Left renal pelvis (tissue), 4 donors: ENCODE measurements at places on chromosomes 5 and 9.

DNA sequence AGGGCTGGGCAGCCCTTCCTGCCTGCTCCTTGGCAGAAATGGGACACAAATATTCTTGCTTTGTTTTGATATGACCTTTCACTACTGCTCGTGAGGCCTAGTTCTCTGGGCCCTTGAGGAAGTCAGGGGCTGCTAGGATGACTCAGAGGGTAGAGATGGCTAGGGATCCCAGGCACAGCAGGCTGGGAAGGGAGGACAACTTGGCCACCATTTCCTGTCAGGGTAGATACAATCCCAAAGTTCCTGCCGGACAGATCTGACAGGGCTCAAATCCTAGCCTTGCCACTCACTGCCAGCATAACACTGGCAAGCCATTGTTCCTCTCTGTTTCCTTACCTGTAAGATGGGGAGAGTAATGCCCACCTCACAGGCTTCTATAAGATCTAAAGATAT is 31.7 kb upstream of the MEIKIN start:
- DNase-seq, result no peak

- DNase-seq, result no peak
These were observed 346.8 kb upstream of the NUDT12 start for GRCh38 chr5:103909391-103909790.

GRCh38 chr9:9615086-9615485 is 997.7 kb downstream of the PTPRD start:
- no peak for DNase-seq

GRCh38 chr5:139246394-139246793 is 47.1 kb upstream of the MATR3 start:
- DNase-seq, result no peak

GRCh38 chr9:94718936-94719335 is 7.6 kb upstream of the AOPEP start:
- no peak for DNase-seq

DNA sequence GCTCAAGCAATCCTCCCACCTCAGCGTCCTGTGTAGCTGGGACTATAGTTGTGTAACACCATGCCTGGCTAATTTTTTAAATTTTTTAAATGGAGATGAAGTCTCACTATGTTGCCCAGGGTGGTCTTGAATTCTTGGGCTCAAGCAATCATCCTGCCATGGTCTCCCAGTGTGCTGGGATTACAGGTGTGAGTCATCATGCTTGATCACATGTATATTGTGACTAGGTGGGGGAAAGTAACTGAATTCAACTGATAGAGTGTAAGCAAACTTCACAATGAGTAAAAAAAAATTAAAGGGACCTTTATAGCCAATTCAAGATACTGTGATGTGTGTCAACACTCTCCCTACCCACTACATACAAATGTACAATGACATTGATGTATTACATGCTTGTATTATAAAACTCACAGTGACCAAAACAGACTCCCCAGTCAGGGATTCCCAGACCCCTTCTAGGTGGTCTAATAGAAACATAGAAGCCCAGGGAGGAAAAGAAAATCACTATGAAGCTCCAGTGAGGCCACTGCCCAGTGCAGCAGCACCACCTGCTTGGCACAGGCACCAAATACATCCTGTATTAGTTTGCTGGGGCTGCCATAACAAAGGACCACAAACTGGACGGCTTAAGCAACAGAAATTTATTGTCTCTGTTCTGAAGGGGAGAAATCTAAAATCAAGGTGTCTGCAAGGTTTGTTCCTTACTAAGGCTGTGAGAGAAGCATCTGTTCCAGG is 8.8 kb downstream of the PLGRKT start:
- DNase-seq, result no peak

- no peak for DNase-seq
These were observed 17.1 kb downstream of the KCTD16 start for GRCh38 chr5:144187699-144188294.

DNA sequence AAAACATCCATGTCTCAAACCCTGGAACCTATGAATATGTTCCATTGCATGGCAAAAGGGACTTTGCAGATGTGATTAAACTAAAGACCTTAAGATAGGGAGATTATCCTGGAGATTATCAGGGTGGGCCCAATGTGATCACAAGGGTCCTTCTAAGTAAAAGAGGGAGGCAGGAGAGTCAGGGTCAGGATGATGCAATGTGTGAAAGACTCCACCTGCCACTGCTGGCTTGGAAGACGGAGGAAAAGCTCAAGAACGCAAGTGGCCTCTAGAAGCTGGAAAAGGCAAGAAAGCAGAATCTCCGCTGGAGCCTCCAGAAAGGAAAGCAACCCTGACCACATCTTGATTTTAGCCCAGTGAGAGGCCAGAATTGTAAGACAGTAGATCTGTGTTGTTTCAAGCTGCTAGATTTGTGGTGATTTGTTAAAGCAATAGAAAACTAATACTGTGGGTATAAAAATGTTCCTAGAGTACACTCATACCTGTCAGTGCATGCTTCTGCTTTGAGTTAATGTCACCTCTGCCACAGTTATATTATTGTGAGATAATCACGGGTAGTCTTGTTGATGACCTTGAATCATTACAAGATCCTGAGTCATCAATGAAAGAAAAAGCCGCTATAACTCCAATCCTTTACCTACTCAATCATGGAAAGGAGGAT is 93.5 kb upstream of the TNPO1 start:
- no peak for DNase-seq

DNA sequence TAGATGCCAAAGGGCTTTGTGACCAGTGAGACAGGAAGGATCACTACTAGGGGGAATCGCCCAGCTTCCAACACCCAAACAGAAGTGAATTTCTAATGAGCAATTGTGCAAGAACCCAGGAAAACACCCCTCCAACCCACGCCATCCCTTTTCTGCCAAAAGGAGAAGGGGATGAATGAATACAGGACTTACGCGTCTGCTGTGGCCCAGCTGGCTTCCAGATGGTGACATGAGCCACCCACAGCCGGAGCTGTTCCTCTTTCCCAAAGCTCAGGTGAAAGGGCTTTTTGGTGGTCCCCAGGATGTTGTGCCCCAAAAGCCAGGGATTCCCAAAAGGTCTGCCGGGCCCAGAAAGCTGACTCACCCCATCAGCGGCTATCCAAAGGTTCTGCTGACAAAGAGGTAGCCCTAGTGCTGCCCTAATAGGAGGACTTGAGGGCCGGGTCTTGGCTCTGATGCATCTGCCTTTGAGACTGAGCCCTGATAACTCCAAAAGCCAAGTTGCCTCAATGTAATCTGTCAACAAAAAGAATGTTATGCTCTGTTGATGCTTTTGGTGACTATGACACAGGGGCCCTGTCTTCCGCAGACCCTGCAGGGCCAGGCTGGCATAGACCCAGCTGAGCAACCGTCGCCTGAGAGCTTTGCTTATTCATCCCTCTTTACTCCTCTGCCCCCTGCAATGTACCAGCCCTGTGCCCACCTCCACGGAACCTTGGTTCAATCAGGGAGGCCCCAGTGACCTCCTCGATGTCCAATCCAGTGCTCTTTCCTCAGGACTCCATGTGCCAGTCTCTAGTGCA is 14.5 kb downstream of the GSN start:
- DNase-seq, result no peak

- peak; percentile 54 for DNase-seq
These were observed 60.7 kb downstream of the NRG2 start for GRCh38 chr5:139982157-139982974.

DNA sequence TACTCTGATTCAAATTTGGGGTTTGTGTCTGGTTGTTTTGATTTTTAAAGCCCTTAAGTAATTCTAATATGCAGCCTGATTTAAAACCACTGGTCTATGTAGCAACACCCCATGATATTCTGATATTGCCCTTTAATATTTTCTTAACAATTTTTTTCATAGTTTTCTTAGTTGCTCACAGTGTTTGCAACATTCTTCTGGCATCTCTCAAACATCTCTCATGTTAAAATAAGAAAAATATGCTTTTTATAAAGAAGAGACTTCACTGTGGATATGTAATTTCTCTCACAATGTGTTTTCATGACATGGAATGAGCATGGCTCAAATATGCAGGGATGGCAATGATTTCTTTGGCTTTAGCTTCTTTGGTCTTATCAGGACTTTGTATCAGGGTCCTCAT is 183.7 kb downstream of the TAF11L14 start:
- DNase-seq, result no peak

GRCh38 chr9:7172154-7173115 is 414.7 kb downstream of the KDM4C start:
- DNase-seq, result no peak

DNA sequence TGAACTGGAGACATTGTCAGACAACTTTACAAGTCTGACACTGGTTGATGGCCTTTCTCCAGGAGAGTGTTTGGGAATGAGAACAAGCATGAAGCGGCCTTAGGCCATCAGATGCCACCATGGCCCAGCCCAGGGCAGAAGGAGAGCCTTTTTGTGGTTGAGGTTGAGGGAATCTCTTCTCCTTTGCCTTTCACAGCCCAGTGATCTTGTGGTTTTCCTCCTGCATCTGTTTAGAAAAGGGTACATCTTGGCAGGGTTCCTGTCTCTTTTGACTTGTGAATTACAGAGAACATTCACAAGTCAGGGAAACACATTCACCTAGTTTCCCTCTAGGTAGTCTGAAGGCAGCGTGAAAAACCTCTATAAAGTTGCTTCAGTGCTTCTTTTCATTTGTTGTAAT is 27.5 kb downstream of the DMRT2 start:
- DNase-seq, result no peak

GRCh38 chr5:73663161-73663859 is 37.3 kb downstream of the ARHGEF28 start:
- DNase-seq, result no peak

GRCh38 chr5:158691631-158692255 is 408.0 kb downstream of the EBF1 start:
- DNase-seq, result no peak

DNA sequence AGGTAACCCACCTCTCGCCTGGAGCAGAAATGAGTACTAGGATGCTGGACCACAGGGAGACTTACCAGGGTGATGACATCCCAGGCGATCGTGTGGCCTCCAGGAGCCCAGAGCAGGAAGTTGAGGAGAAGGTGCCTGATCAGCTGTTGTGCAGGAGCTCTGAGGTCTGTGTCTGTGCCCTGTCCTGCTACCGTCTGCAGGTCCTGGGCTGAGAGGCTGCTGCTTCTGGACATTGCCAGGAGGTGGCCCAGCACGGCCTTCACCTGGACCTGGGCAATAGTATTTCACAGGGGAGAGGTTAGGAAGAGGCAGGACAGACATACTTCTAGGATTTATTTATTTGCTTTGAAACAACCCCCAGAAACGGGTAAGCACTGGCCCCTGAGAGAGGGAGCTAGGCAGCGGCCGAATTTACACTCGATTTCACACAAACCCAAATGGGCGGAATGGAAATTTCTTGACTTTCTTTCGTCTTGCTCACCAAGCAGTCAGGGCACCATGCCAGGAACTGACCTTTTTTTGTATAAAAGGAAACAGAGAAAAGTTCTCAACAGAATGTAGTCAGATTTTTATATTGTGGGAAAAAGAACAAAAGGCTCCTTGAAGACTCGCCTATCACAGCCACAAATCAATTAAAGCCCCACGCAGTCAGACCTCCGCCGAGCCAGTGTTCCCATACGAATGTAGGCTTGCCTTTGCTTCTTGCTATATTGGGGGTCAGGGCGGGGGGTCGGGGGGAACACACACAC is 210.3 kb downstream of the FANCC start:
- no peak for DNase-seq

- DNase-seq, result no peak
These were observed 6.3 kb downstream of the EDIL3 start for GRCh38 chr5:84378420-84378819.

DNA sequence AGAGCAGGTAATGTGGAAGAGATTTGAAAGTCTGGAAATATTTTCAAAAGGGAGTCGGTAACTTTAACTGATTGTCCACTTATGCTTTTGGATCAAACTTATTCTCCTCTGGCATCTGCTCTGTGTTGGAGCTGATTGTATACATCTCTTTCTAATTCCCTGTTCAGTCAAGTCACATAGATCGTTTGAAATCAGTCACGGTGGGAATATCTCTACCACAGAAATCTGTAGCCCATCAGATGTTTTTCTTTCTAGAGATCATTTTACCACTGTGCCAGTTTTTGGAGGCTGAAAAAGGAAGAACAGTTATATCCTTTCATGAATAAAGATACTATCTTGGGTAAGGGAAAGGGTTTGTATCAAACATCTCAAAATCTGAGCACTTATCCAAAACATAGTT is 1853.3 kb downstream of the EFNA5 start:
- DNase-seq, result no peak

GRCh38 chr9:68507130-68507805 is 33.4 kb downstream of the TMEM252 start:
- DNase-seq, result no peak

GRCh38 chr5:142222866-142223558 is 101.8 kb downstream of the SPRY4 start:
- DNase-seq, result no peak

DNA sequence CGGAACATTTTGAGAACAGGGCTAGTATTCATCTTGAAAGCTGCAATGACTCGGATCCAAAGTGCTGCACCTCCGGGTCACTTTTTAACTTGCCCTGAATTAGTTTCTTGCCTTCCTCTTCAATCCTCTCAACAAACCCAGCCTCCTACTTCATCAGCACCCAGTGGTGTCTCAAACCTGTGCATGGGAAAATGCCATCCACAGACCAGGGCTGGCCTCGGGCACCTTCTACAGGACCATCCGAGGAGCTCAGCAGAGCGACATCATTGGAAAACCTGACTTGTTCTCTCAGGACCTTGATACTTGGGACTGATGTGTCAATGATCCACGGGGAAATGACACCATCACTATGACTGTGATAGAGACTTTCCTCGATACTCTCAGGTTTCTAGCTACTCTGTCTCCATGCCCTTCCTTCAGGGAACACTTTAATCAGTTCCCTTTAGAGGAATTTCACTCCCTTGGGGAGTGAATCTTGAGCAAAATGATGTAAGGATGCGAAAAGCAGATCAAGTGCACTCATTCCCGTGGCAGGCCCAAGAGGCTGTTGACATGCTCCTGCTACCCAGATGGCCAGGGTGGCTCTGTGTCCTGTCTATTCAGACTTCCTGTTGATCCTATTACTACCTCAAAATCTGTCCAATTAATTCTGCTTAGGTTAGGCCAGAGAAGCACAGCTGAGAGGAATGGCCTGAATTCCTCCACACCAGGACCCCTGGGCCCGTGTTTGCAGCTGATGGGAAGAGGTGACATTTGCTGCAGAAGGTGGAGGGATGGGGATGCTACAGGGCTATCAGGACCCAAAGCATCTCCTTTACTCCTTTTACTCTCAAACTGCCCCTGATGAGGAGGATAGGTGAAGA is 96.5 kb upstream of the SLC25A48 start:
- DNase-seq, result no peak

DNA sequence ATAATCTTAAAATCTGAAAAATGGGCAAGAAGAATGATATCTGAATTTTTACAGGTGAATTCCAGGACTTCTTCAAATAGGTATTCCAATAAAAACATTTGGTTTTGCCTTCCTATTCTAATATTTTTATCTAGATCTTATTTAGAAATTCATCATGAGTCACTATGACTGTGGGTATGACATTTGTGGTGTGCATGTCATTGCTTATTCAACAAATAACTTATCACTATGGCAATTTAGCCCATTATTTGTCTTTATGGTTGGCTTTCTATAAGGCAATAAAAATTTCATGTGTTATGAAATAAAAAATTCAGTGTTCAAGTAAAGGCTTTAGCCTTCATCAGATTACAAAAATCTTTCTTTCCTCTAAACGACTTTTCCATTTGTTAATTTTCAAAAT is 1139.6 kb upstream of the NUDT12 start:
- DNase-seq, result no peak
